Fibroblast of skin of right quadriceps (primary cell): ENCODE measurements at places on chromosomes 7 and 10.
A peak's percentile ranks its signal among the peaks of the same experiment; 100 is the strongest.

GRCh38 chr10:29908962-29909361 lies 150.4 kb downstream of the JCAD start:
- no peak for DNase-seq

GRCh38 chr7:28392289-28392688 lies 20.0 kb upstream of the CREB5 start:
- DNase-seq: no peak

GRCh38 chr10:69816521-69816920 lies 14.8 kb downstream of the COL13A1 start:
- DNase-seq: no peak

DNA sequence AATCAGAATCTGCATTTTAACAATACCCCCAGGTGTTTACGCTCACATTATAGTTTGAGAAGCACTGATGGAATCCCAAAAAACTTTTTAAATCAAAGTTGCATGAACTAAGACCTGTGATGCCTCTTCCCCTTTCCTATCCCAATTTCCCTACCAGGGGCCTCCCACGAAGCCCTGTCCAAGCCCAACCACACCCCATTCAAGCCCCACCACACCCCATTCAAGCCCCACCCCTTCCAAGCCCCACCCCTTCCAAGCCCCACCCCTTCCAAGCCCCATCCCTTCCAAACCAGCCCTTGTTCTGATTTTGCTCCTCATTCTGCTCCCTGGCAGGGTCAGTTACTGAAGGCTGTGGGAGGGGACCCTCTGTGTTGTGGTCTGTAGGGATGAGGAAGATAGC lies 9.8 kb upstream of the AQP1 start:
- DNase-seq: no peak

DNA sequence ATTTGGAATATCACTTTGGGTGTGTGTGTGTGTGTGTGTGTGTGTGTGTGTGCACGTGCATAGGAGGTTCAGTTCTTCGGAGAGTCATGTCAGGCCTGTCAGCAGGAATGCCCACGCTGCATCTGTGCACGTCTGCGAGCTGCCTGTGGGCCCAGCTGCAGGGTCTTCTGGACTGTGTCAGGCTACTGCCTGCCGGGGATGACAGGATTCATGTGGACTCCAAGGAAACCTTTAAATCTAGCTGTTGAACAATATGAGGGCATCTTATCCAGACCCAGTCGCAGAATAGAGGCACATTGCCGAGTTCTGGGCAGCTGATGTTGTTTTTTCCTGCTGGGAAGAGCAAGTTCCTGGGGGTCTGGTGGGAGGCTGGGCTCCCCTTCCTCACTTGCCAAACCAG lies 19.0 kb downstream of the AQP1 start:
- DNase-seq: no peak

GRCh38 chr7:22781230-22781711 lies 41.4 kb downstream of the TOMM7 start:
- peak; percentile 81 for DNase-seq

DNA sequence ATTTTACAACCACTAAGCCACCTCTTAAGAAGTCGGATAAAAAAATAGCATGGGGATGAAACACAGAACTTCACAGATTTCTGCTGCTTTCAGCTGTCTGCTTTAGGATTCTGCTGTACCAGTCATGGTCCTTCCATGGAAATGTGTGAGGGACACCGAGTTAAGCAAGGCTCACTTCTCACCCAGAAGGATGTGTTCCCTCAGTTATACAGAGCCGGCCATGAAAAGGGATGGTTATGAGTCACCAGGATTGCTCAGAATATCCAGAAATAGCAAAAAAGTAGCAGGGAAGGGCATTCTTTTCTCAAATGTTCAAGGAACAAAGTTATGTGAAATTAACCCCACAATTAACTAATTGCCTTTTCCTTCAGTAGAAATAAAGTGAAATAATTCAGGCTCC lies 124.4 kb downstream of the AMPH start:
- peak; percentile 78 for DNase-seq

DNA sequence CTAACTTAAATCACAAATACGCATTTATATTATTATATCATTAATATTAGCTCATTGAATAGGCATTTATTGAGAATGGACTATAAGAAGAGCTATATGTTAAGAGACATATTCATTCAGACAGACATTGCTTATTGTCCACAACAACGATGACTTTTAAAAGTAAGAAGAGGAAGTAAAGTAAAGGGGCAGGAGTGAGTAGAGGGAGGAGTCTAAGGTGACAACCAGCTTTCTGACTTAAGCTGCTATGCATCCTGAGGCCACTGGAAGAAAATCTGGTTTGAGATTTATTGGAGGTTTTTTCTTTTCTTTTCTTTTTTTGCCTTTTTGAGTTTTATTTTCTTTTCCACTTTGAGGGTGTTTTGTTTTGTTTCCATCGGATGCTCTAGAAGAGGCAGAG lies 723.5 kb downstream of the GRM8 start:
- DNase-seq: no peak

DNA sequence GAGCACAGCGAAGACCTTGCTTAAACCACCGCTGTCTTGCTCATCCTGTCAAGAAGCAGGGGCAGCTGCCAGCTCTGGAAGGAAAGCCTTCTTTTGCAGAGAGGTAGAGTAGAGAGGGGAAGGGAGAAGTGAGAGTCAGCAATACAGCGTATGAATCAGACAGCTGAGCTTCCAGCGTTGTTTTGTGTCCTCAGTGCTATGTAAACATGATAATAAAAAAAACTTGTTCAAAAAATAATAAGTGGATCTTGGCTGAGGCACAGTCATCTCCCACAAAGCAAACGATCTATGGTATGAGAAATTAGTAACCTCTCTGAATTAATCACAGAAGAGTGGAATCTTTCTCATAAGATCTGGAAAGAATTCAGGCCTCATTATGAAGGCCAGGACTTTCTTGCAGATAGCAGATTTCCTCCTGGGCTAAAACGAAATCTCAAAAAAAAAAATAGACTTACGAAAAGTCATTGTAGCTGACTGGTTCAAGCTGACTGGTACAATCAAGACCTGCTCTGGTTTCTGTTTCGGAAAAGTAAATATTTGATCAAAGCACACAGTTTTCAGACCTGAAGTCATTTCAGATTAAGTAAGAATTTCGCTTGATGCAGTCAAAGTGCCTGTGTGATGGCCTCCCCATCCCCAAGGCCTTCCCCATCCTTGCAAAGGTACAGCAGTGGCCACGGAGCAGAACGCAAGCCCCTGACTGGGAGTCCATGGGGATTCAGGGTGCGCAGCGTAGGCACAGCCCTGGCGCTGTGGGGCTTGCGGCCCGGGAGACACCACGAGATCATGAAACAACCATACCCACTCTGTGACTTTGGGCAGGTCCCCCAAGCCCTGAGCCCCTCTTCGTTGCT lies 29.4 kb downstream of the CHST15 start:
- peak; percentile 73 for DNase-seq

- DNase-seq: no peak
Measured at GRCh38 chr7:118312966-118313365, 88.5 kb downstream of the ANKRD7 start.

DNA sequence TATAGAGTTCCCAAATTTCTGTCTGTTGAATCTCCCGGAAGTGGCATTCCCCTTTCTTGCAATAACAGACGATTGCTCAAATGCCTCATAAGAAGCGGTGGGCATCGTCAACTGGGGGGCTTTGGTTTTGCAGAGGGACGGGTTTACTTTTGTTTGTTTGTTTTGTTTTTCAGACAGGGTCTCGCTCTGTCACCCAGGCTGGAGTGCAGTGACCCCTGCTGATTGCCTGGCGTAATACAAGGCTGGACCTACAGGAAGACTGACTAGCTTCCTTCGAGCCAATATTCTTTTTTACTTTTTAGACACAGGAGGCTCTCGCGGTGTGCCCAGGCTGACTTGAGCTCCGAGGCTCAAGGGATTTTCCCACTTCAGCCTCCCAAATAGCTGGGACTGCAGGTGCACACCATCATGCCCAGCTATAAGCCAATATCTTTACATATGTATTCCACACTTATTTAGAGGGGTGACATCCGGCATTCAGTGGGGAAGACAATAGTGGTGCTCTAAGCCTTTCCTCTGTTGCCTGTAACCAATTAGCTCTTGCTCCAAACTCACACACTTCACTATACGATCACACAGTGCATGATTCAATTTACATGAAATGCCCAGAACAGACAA lies 58.1 kb downstream of the FHIP2A start:
- DNase-seq: no peak

GRCh38 chr10:114100848-114101741 lies 57.4 kb downstream of the ADRB1 start:
- DNase-seq: peak; percentile 28

DNA sequence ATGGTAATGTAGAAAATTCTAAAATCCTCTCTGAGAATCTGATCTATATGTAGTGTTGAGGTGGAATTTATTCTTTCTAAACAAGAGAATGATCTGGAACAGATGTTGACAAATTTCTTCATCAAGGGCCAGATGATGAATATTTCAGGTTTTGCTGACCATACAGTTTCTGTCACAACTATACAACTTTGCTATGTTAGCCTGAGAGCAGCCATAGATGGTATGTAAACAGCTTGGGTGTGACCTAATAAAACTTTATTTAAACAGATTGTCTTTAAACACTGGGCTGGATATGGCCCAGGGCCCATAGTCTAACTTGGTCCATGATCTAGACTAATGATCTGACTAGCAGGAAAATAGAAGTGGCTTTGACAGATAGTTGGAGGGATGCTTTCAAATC lies 213.6 kb upstream of the CELF2 start:
- peak; percentile 21 for DNase-seq

GRCh38 chr7:109577265-109577664 lies 1007.6 kb downstream of the DNAJB9 start:
- no peak for DNase-seq

GRCh38 chr10:45421221-45422097 lies 47.4 kb downstream of the ALOX5 start:
- DNase-seq: no peak

- no peak for DNase-seq
Measured at GRCh38 chr10:73816917-73817729, 5.7 kb upstream of the NDST2 start.

DNA sequence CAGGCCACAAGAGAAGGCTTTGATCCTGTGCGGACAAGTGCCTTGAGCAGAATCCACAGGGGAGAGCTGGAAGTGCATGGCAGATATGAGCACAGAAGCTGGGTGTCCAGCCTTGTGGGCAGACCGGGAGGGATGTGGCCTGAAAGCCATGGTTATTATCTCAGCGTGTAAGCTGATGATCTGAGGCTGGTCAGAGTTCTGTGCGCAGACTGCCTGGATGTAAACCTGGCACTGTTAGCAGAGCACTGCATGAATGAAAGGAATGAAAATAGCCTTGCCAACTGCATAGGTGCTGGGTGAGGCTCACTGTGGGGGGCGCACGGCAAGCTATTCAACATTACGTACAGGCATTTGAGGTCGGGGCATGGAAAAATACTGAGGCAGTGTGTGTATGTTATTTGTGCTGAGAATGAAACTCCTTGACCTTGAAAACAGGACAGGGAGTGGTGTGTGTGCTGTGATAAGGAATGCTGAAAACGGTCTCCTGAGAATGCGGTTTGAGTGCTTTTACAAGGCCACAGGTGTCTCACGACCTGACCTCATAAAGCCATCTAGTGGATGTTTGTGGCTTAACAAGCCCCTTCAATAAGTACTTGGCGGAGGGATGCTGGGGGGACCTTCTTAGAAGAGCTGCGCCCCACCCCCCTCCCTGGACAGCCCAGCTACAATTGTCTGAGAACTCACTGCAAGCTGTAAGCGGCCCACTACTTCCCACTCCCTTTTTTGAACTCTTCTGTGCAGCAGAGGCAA lies 18.7 kb downstream of the AKR1C1 start:
- DNase-seq: peak; percentile 16

GRCh38 chr10:2456834-2457233 lies 610.5 kb upstream of the PFKP start:
- DNase-seq: no peak

DNA sequence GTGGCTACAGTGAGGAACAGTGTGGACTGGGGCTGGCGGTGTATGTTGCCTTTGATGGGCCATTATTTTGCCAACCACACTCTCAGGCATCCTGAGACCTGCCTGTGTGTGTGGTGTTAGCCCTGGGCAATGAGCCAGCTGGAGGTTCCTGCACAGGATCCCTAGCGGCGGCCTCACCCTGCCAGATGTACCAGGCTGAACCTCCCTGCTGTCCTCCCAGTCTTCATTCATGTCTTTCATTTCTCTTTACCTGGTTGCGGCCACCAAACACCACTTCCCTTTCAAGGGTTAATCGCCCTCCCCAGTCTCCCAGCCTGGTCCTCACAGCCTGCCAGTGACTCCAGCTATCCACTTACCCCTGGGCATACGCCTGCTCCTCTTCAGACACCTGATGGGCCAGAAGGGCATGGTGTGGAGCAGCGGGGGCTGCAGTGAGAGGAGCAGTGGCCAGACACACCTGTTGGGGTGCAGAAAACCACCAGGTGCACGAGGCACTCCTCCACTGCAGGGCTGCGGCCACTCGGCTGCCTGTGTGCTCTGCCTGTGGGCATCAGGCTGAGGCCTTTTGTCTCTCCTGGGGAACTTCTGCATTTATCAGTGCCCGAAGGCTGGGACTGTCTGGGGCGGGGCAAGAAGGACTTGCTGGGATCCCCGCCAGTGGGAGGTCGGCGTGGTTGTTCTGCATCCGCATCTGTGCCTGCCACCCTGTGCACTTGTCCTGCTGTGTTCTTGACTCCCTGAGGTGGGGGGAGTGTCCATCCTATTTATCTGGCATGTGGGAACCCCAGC lies 111.6 kb downstream of the ARHGAP22 start:
- no peak for DNase-seq

GRCh38 chr10:64444564-64444963 lies 923.4 kb downstream of the REEP3 start:
- DNase-seq: no peak

DNA sequence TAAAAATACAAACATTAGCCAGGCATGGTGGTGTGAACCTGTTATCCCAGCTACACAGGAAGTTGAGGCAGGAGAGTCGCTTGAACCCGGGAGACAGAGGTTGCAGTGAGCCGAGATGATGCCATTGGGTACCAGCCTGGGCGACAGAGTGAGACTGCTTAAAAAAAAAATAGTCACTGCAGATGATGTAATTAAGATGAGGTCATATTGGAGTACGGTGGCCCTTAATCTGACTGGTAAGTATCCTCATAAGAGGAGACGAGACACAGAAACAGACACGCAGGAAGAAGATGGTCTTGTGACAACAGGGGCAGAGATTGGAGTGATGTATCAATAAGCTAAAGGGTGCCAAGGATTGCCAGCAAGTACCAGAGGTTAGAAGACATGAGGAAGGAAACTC lies 156.0 kb downstream of the FAM107B start:
- DNase-seq: no peak

- DNase-seq: no peak
Measured at GRCh38 chr7:126696256-126697038, 556.3 kb downstream of the GRM8 start.

DNA sequence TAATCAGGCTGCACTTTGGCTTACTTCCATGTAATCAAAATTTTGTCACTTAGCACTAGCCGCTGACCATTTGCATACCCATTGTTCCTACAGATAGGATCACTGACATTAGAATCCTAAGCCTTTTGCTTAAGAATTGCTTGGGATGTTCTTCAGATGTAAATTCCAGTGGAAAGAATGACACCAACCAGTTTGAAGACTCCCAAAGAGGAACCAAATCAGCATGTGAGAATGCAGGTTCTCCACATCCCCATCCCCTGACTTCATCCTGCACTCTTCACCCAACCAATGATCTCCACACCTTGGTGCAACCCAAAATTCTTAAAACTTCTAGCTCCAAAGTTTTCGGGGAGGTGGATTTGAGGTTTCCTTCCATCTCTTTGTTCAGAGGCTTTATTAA lies 345.6 kb downstream of the GPAM start:
- no peak for DNase-seq
